CD4-positive, alpha-beta memory T cell (primary cell): ENCODE measurements at places on chromosomes 1 and 21.
A peak's percentile ranks its signal among the peaks of the same experiment; 100 is the strongest.

DNA sequence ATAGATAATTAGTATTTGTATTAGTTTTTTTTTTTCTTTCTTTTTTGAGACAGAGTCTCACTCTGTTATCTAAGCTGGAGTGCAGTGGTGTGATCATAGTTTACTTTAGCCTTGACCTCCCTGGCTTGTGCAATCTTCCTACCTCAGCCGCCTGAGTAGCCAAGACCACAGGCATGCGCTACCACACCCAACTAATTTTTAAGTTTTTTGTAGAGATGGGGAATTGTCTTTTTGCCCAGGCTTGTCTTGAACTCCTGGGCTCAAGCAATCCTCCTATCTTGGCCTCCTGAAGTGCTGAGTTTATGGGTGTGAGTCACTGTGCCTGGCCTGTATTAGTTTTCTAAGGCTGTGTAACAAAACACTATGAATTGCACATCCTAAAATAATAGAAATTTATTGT lies 58.3 kb downstream of the MSH4 start:
- no peak for DNase-seq

GRCh38 chr21:31713973-31714740 lies 17.8 kb downstream of the SCAF4 start:
- DNase-seq = no peak

DNA sequence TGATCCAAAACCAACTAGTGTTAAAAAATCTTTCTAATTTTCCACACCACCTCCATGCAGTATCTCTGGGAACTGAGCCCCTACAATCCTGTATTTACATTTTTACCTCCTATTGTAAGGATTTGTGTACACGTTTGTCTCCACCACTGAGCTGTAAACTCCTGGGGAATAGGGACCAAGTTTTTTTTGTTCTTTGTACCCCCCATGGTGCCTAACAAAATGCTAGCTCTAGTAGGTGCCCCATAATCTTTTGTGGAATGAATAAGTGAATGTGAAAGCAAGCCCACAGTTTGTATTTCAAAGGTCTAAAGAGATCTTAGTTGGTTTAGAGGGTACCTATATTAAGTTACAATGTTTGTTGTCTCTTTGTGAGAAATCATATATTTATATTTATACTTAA lies 879 bp upstream of the WLS start:
- DNase-seq = no peak

DNA sequence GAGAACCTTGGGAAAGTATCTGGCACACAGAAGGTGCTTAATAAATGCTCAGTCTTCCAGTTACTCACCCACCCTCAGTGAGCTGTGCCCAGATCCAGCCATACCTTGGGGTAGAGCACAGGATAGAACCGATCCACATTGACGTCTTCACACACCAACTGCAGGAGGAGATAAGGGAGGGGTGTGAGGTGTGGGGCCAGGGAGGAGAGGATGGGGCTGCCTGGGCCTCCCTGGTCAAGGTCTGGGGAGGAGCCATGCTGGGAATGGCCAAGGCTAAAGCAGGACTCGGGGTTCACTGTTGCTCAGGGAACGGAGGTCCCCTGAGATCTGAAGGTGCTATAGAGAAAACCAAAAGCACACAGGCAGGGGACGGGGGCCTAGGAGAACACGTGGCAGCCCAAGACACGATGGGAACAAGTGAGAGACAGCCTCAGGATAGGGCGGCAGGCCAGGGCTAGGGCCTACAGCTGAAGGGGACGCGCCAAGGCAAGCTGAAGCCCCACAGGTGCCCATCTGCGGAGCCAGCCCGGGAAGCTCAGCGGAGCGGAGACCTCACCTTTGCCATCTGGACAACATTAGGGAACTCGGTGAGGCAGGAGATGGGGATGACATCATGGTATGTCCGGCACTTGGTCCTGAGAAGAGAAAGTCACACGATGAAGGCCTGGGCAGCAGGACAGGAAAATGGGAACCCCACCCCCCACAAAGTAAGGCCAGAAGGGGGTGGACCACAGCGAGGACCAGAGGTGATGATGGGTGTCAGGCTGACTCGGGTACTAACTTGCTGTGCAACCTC lies 55.9 kb downstream of the RAP1GAP start:
- DNase-seq = no peak

DNA sequence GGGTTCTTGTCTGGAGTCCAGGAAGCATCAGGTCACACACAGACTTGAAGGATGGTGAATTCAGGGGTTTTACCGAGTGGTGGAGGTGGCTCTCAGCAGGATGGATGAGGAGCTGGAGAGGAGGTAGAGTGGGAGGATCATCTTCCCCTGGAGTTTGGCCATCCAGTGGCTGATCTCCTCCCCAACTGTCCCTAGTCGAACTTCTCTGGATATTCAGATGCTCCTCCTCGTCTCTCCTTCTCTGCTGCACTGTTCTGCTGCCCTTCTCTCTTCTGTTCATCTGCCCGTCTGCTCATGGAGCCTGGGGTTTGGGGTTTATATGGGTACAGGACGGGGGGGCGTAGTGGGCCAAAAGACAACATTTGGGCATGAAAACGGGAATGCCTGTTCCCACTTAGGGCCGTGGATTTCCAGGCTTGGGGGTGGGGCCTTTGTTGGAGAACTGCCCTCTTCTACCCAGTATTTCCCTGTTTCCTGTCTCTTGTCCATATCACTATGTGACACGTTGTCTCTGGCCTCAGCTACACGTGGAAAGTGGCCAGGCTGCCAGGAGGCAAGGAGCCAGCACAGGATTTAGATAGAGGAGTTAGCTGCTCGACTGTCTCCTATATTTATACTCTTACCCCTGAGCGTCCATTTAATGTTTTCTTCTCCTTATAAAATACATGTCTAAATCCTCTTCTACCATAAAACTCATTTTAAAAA lies 76.7 kb downstream of the SIPA1L2 start:
- no peak for DNase-seq

DNA sequence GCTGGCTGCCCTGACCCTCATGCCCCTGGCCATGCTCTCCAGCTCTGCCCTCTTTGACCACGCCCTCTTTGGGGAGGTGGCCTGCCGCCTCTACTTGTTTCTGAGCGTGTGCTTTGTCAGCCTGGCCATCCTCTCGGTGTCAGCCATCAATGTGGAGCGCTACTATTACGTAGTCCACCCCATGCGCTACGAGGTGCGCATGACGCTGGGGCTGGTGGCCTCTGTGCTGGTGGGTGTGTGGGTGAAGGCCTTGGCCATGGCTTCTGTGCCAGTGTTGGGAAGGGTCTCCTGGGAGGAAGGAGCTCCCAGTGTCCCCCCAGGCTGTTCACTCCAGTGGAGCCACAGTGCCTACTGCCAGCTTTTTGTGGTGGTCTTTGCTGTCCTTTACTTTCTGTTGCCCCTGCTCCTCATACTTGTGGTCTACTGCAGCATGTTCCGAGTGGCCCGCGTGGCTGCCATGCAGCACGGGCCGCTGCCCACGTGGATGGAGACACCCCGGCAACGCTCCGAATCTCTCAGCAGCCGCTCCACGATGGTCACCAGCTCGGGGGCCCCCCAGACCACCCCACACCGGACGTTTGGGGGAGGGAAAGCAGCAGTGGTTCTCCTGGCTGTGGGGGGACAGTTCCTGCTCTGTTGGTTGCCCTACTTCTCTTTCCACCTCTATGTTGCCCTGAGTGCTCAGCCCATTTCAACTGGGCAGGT lies 3.8 kb downstream of the GPR61 start:
- DNase-seq = no peak

- DNase-seq = peak; percentile 25
These were observed at the start of gene ENAH for GRCh38 chr1:225652729-225653462. TSS of gene ENAH (minus strand) at chr1:225653123. CDS start at chr1:225652690, 433 bp downstream.

DNA sequence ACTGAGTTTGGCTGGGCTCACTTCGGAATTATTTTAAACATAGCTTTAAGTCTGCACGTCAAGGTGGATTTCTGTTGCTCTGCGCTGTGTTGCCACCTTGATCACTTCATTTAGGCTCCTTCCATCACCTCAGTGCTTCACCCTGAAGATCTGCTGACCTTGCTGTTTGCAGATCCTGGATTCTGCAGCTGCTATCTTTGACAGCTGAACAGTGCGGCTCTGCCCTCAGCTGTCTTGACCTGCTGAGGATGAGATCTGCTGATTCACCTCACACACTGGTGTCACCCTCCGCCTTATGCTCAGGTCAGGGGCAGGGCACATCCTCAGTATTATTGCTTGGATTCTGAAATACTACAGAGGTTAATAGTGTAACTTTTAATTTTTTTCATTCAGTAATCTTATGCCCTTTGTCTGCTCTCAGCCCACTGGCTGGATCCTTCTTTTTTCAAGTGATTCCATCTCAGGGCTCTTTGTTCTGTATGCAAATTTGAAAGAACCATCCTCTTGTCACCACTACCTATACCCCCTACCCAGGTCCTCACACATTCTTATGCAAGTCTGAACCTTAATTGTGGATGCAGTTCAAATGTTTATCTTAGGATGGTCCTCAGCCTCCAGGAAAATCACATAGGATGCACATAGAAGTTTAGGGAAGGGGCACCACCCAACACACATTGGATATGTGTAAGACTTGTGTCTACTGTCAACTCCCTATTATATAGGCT lies 364.0 kb downstream of the OLFM3 start:
- DNase-seq = no peak

DNA sequence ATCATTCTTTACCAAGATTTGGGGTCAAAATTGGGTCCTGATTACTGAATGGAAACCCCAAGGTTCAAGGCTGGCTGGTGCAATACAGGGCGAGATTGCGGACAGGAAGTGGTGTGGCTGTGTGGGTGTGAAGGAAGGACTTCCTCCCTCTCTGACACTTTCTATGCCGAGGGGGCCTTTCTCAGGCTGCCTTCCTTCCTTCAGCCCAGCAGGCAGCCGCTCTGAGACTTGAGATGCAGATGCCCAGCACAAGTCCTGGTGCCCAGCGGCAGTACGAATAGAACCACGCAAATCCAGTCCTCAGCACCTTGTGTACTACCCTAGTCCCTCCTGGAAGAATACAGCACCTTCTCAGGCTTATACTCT lies 16.3 kb downstream of the BATF3 start:
- DNase-seq = no peak

DNA sequence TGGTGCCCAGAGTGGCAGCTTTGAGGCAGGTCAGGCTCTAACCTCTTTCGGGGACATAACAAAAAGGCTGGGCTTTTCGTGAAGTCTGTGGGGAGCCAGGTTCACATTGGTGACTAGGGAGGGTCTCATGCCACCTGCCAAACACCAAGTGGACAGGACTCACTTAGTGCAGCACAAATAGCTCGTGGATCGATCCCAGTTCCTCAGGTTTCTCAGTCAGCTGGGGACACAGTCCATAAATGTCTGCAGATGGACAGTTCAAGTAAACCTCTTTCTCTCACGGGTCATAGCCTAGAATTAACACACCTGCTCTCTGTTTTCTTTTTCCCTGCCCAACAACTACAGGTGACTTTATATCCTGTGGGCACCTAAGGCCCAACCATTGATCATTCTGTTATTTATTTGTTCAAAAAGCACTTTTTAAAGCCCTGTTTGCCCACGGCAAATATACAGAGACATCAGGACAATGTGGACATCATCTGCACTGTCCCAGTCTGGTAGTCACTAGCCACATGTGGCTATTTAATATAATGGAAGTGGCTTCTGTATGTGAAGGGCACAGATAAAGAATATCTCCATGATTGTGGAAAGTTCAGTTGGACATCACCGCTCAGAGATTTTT lies 53.5 kb downstream of the CAPN2 start:
- no peak for DNase-seq

DNA sequence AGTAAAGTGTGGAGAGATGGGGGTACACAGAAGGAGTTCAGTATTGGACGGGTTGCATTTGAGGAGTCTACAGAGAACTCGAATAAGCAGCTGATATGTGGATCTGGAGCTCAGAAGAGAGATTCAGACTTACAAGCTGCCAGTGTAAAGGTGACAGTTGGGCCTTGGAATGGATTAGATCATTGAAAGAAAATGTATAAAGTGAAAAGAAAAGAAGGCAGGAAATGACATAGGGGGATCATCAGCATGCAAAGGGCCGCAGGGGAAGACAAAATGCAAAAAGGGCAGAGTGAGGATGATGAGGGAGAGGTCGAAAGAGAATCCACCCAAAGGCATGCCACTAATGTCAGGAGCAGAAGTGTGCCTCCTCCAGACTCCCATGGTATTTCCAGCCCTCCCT lies 273.3 kb downstream of the TNR start:
- DNase-seq = no peak

GRCh38 chr1:67377253-67377652 lies 52.9 kb downstream of the SERBP1 start:
- DNase-seq = no peak

DNA sequence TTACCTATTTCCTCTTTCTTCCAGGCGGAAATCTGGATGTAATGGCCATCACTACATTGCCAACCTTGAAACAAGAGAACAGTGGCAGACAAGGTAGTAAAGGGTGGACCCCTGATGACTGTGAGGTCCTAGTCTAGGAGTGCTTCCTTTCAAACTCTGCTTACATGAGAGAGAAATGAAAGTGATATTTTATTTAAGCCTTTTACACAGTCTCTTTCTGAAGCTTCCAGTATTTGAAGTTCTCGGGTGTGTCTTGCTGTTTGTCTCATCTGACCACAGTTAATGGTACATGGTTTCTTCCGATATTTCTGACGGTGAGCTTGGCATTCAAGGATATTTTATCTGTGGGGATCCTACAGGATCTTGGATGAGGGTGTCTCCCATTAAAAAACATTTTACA lies 215.2 kb downstream of the SLC45A1 start:
- no peak for DNase-seq

GRCh38 chr1:228098323-228098931 lies 4.7 kb downstream of the C1orf35 start:
- DNase-seq = no peak

- DNase-seq = no peak
These were observed 46.4 kb downstream of the CACHD1 start for GRCh38 chr1:64516301-64516700.

GRCh38 chr1:59768792-59769735 lies 45.7 kb upstream of the HOOK1 start:
- no peak for DNase-seq

- peak; percentile 55 for DNase-seq
These were observed 239.8 kb upstream of the C1orf105 start for GRCh38 chr1:172180501-172181285.

DNA sequence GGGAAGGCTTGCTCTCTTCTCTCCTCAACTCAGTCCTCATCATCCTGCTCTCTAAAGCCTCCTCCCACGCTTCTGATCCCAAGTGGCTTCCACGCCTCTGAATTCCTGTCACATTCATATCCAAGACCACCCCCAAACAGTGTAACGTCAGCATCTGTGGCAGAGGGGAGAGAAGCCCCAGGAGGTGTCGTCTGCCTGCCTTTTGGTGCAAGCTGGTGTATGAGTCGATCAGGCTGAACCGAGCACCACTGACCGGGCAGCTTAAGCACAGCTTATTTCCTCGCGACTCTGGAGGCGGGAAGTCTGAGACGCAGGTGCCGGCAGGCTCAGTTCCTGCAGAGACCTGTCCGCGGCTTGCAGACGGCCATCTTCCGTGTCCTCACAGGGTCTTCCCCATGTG lies 123.8 kb upstream of the RAB4A start:
- no peak for DNase-seq
